A549 treated with CORT108297 at 1 μM for 4 hours (cell line): ENCODE measurements at places on chromosomes 4 and X. TPM values are rescaled to one million over a fixed set of nuclear protein-coding genes. Genes with fewer than 3 reads are reported as not detected.

Gene IL2
- total RNA-seq = not detected in 5 replicates

Gene CXCR3
- 0.05 to 0.16 TPM in 2 of 5 replicates, not detected in the others for total RNA-seq

Gene MECP2
- total RNA-seq = 17.2 to 21.6 TPM (median 19.6 TPM) in 5 replicates

Gene CT47C1
- total RNA-seq = not detected in 5 replicates

Gene FAM133A
- 0.65 to 0.93 TPM (median 0.78 TPM) in 5 replicates for total RNA-seq

Gene LGI2
- 0.11 to 0.34 TPM (median 0.16 TPM) in 5 replicates for total RNA-seq

Gene RGS12
- total RNA-seq = 8.0 to 11.5 TPM (median 8.8 TPM) in 5 replicates

Gene ATP2B3
- 0.05 to 0.25 TPM (median 0.17 TPM) in 5 replicates for total RNA-seq
